ENCODE measurements at places on chromosomes 7 and 10. TPM values are rescaled to one million over a fixed set of nuclear protein-coding genes. Genes with fewer than 3 reads are reported as not detected.

ZC3HAV1L gene
- total RNA-seq = 27.7 TPM

SMO gene
- 16.3 TPM for total RNA-seq

TFR2 gene
- total RNA-seq = not detected

ACSM6 gene
- total RNA-seq = not detected

MLXIPL gene
- total RNA-seq = 2.5 TPM

PRRT4 gene
- 0.83 TPM for total RNA-seq

ZDHHC6 gene
- 32.1 TPM for total RNA-seq

LGI1 gene
- total RNA-seq = 28.1 TPM

FKBP14 gene
- 11.1 TPM for total RNA-seq

SPDYE2B gene
- total RNA-seq = not detected

SFTPA1 gene
- not detected for total RNA-seq

NKX1-2 gene
- total RNA-seq = not detected

SLC13A1 gene
- total RNA-seq = not detected

LDB3 gene
- total RNA-seq = 13.2 TPM

AKR1B1 gene
- total RNA-seq = 59.2 TPM

GDF2 gene
- not detected for total RNA-seq

KIF11 gene
- total RNA-seq = 0.16 TPM

TRPV5 gene
- total RNA-seq = not detected

DNA sequence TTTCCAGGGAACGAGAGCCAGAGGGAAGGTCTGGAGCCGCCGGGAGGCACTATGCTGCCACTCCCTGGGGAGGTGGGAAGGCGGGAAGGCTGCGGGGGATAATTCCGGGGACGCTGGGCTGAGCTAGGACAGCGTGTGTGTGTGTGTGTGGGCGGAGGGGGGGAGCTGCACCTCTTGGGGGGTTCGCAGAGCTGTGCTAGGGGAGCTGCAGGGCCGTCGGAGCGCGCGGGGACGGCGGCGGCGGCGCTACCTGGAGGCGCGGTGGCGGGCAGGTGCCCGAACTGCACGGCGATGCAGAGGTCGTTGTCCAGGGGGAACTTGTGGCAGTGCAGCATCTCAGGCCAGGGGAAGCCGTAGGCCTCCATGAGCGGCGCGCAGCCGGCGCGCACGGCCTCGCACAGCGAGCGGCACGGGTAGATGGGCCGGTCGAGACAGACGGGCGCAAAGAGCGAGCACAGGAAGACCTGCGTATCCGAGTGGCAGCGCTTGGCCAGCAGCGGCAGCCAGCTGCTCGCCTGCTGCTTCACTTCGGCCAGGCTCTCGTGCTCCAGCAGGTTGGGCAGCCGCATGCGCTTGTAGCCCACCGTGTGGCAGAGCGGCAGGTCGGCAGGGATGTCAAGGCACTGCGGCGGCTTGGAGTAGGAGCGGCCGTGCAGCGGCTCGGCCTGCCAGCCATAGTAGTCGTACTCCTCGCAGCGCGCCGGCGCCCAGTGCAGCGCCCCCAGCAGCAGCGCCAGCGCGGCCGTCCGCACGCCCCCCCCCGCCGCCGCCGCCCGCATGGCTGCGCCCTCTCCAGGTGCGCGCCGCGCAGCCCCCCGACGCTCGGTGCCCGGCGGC lies 526 bp downstream of the SFRP5 start:
- no peaks in the 10 kb centered on the region for H3K36me3 ChIP-seq
- no peak overlapping the region for H3K27ac ChIP-seq
- peak overlapping the region; percentile 34 for H3K4me3 ChIP-seq
- H3K27me3 ChIP-seq = peaks cover 53% of the 10 kb centered on the region

- no peaks in the 10 kb centered on the region for H3K36me3 ChIP-seq
- H3K27ac ChIP-seq = no peak overlapping the region
- DNase-seq = no peak
- no peaks in the 10 kb centered on the region for H3K27me3 ChIP-seq
These were observed 77.4 kb downstream of the PPP1R3C start for GRCh38 chr10:91555455-91555854.

DNA sequence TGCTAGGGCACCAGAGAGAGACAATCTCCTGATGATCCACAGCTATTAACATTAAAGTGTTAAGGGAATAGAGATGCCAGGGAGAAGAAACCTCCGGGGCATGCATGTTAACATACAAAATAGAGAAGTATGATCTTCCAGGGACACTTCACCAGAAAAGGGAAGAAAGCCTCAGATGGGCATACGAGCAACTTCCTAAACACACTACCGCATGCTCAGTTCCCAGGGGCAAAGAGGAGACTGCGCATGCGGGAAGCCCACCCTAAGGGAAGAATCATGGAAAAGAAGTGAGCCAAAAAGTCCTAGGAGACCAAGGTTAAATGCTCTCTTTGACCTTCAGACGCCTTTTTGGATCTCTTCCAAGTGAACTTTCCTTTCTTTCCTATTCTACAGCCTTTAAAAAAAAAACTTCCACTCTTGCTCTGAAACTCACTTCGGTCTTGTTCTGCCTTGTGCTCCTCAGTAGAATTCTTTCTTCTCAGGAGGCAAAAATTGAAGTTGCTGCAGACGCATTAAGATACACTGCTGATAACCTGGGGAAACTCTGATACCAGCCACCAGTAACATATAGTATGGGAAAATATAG lies 1211.3 kb downstream of the REEP3 start:
- no peak for DNase-seq
- H3K27me3 ChIP-seq = no peaks in the 10 kb centered on the region
- H3K4me3 ChIP-seq = no peak overlapping the region

DNA sequence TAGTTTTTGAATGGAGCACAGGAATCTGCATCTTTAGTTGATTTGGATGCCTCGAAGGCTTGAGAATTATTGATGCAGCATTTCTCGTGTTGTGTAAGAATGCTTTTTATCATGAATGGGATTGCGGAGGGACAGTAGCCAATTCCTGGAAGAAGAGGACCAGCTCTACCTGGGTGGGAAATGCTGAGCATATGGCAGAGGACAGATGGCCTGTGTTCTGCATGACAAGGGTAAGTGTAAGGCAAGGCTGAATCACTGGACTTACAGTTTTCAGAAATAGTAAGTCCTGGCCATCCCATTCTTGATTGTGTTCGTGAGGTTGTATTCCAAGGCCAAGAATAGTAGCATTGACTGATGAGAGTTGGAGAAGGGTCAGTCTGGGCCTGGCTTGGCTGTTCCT lies 15.9 kb downstream of the RP9 start:
- H3K4me1 ChIP-seq = no peaks in the 10 kb centered on the region
- peaks cover 31% of the 10 kb centered on the region for H3K36me3 ChIP-seq
- no peak overlapping the region for H3K27ac ChIP-seq
- no peaks in the 10 kb centered on the region for H3K27me3 ChIP-seq

GRCh38 chr10:17802976-17803375 lies 6.2 kb upstream of the MRC1 start:
- no peak overlapping the region for H3K27ac ChIP-seq
- H3K4me1 ChIP-seq = no peaks in the 10 kb centered on the region
- no peak overlapping the region for H3K4me3 ChIP-seq
- no peak for DNase-seq

GRCh38 chr10:128505346-128505745 lies 379.1 kb upstream of the MKI67 start:
- H3K27ac ChIP-seq = no peak overlapping the region
- H3K27me3 ChIP-seq = no peaks in the 10 kb centered on the region
- DNase-seq = no peak
- no peaks in the 10 kb centered on the region for H3K4me1 ChIP-seq
- no peak overlapping the region for H3K4me3 ChIP-seq

- H3K36me3 ChIP-seq = no peaks in the 10 kb centered on the region
- H3K27ac ChIP-seq = peak overlapping the region; percentile 53
- DNase-seq = peak; percentile 79
- H3K4me3 ChIP-seq = no peak overlapping the region
- H3K27me3 ChIP-seq = no peaks in the 10 kb centered on the region
These were observed 77.5 kb upstream of the STEAP1B start for GRCh38 chr7:22577470-22578001.

DNA sequence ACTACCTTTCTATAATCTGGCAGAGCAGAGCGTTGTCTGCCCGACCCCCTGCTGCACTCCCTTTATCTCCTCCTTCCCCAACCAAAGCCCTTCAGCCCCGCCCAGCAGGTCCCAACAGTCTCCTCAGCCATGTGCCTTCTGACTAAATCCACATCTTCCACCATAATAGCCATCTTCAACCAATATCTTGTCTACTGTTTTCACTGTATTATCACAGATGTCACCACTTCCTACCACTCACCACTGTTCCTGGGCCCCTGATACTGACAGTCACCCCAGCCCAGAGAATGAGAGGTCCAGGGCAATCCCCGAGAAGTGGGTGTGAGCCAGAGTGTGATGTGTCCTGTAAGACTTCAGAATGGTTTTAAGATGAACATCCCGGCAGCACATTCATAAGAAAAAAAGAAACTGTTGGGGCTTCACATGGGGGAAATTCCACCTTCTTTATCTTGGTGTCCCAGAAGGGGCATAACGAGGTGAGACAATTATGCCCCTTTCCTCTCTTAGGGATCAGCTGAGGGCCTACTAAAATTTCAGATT lies 25.3 kb downstream of the CCDC6 start:
- peaks cover 60% of the 10 kb centered on the region for H3K4me1 ChIP-seq
- H3K4me3 ChIP-seq = no peak overlapping the region
- DNase-seq = no peak
- H3K27ac ChIP-seq = no peak overlapping the region
- H3K27me3 ChIP-seq = no peaks in the 10 kb centered on the region

GRCh38 chr10:34222359-34222758 lies 592.7 kb downstream of the PARD3 start:
- H3K36me3 ChIP-seq = no peaks in the 10 kb centered on the region
- no peak overlapping the region for H3K4me3 ChIP-seq
- no peak overlapping the region for H3K27ac ChIP-seq
- no peaks in the 10 kb centered on the region for H3K4me1 ChIP-seq
- DNase-seq = no peak

- H3K36me3 ChIP-seq = no peaks in the 10 kb centered on the region
- no peak overlapping the region for H3K4me3 ChIP-seq
- H3K4me1 ChIP-seq = peaks cover 25% of the 10 kb centered on the region
- no peaks in the 10 kb centered on the region for H3K27me3 ChIP-seq
These were observed 33.0 kb downstream of the MAGI2 start for GRCh38 chr7:79420464-79420863.

GRCh38 chr10:49498425-49498824 lies 40.5 kb downstream of the ERCC6 start:
- H3K4me1 ChIP-seq = no peaks in the 10 kb centered on the region
- no peak overlapping the region for H3K4me3 ChIP-seq
- no peaks in the 10 kb centered on the region for H3K36me3 ChIP-seq
- no peak overlapping the region for H3K27ac ChIP-seq

- no peak overlapping the region for H3K27ac ChIP-seq
- no peak overlapping the region for H3K4me3 ChIP-seq
- H3K36me3 ChIP-seq = no peaks in the 10 kb centered on the region
- no peaks in the 10 kb centered on the region for H3K27me3 ChIP-seq
- no peak for DNase-seq
- H3K4me1 ChIP-seq = no peaks in the 10 kb centered on the region
These were observed 57.4 kb downstream of the ADCY1 start for GRCh38 chr7:45631569-45631968.

- no peaks in the 10 kb centered on the region for H3K4me1 ChIP-seq
- H3K4me3 ChIP-seq = no peak overlapping the region
- no peaks in the 10 kb centered on the region for H3K36me3 ChIP-seq
- no peaks in the 10 kb centered on the region for H3K27me3 ChIP-seq
- no peak overlapping the region for H3K27ac ChIP-seq
These were observed 73.2 kb downstream of the POT1 start for GRCh38 chr7:124856299-124856888.

GRCh38 chr10:27611744-27612550 lies 107.8 kb downstream of the RAB18 start:
- no peaks in the 10 kb centered on the region for H3K36me3 ChIP-seq
- H3K4me3 ChIP-seq = no peak overlapping the region
- H3K27me3 ChIP-seq = no peaks in the 10 kb centered on the region
- peaks cover 10% of the 10 kb centered on the region for H3K4me1 ChIP-seq
- no peak for DNase-seq
- no peak overlapping the region for H3K27ac ChIP-seq

- H3K36me3 ChIP-seq = no peaks in the 10 kb centered on the region
- no peak overlapping the region for H3K27ac ChIP-seq
- no peaks in the 10 kb centered on the region for H3K4me1 ChIP-seq
- no peak overlapping the region for H3K4me3 ChIP-seq
These were observed 16.1 kb downstream of the TRPV5 start for GRCh38 chr7:142917447-142917846.

- peaks cover 65% of the 10 kb centered on the region for H3K4me1 ChIP-seq
- H3K27ac ChIP-seq = no peak overlapping the region
- H3K36me3 ChIP-seq = no peaks in the 10 kb centered on the region
- H3K4me3 ChIP-seq = no peak overlapping the region
- H3K27me3 ChIP-seq = no peaks in the 10 kb centered on the region
These were observed 58.8 kb downstream of the DIP2C start for GRCh38 chr10:630581-631073.

DNA sequence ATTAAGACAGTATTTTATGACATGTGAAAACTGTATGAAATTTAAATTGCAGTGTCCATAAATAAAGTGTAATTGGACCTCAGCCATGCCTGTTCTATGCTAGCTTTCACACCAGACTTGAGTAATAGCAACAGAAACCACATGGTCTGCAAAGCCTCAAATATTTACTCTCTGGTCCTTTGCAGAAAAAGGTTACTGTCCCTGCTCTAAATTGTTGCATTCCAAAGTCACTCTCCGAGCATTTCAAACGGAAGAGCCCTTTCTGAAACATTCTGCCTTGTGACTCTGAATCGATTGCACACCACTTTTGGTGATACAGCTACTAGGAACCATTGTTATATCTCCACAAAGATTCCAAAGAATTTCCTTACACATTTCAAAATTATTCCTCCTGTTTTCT lies 81.0 kb upstream of the STK17A start:
- no peak overlapping the region for H3K4me3 ChIP-seq
- no peaks in the 10 kb centered on the region for H3K36me3 ChIP-seq
- H3K4me1 ChIP-seq = peaks cover 7% of the 10 kb centered on the region

- H3K4me1 ChIP-seq = peaks cover 65% of the 10 kb centered on the region
- peak overlapping the region; percentile 39 for H3K27ac ChIP-seq
- no peak overlapping the region for H3K4me3 ChIP-seq
- no peaks in the 10 kb centered on the region for H3K27me3 ChIP-seq
- H3K36me3 ChIP-seq = no peaks in the 10 kb centered on the region
These were observed 86.3 kb upstream of the CAPZA2 start for GRCh38 chr7:116776046-116776445.

- no peak overlapping the region for H3K27ac ChIP-seq
- no peak overlapping the region for H3K4me3 ChIP-seq
- H3K27me3 ChIP-seq = no peaks in the 10 kb centered on the region
- DNase-seq = no peak
- peaks cover 43% of the 10 kb centered on the region for H3K4me1 ChIP-seq
These were observed 32.2 kb downstream of the XPNPEP1 start for GRCh38 chr10:109891105-109891504.

DNA sequence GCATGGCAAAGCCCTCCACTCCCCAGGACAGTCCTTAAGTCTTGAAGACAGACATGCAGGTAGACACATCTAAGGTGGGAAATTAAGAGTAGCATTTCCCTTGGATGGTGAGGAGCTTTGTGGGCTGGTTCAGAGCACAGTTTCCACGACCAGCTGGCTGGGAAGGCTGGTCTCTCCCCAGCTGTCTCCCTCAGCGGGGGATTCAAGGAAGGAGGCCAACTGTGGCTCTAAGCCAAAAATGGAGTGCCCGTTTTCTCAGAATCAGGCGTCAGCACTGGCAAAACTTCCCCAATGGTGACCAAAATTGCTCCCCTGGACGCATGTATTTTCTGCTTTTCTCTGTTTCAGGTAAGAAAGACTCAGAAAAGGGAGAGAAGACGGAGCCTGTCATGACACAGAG lies 230.6 kb upstream of the FZD8 start:
- no peak overlapping the region for H3K27ac ChIP-seq
- H3K4me3 ChIP-seq = no peak overlapping the region
- DNase-seq = no peak
- H3K27me3 ChIP-seq = no peaks in the 10 kb centered on the region
- peaks cover 19% of the 10 kb centered on the region for H3K4me1 ChIP-seq

GRCh38 chr7:115097175-115097671 lies 175.3 kb downstream of the MDFIC start:
- H3K27me3 ChIP-seq = no peaks in the 10 kb centered on the region
- H3K4me1 ChIP-seq = no peaks in the 10 kb centered on the region
- no peaks in the 10 kb centered on the region for H3K36me3 ChIP-seq
- H3K4me3 ChIP-seq = no peak overlapping the region
